ENCODE measurements at places on chromosomes 4 and X. TPM values are rescaled to one million over a fixed set of nuclear protein-coding genes. Genes with fewer than 3 reads are reported as not detected.

GRCh38 chr4:108336076-108336475 lies 167.3 kb upstream of the LEF1 start:
- no peaks in the 10 kb centered on the region for H3K27me3 ChIP-seq
- no peaks in the 10 kb centered on the region for H3K36me3 ChIP-seq
- H3K4me3 ChIP-seq, result no peak overlapping the region
- no peak for DNase-seq

GRCh38 chr4:21888195-21888976 lies 60.2 kb downstream of the KCNIP4 start:
- no peak overlapping the region for H3K27ac ChIP-seq
- H3K4me1 ChIP-seq, result no peaks in the 10 kb centered on the region
- DNase-seq, result no peak
- H3K36me3 ChIP-seq, result no peaks in the 10 kb centered on the region

DNA sequence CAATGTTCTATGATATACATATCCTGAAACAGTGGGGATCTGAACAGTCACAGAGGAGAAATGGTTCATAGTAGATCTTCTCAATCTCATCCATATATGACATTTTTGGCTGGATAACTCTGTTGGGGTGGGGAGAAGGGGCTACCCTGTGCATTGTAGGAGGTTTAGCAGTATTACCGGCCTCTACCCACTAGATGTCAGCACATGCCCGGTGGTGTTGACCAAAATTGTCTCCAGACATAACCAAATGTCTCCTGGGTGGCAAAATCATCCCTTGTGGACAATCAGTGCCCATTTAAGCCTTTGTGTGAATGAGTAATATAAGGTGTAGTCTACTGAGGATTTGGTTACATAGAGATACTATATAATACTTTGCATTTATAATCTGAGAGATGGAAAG lies 89.9 kb downstream of the PLS3 start:
- H3K36me3 ChIP-seq, result peaks cover 12% of the 10 kb centered on the region
- H3K4me1 ChIP-seq, result no peaks in the 10 kb centered on the region
- no peak overlapping the region for H3K4me3 ChIP-seq
- no peaks in the 10 kb centered on the region for H3K27me3 ChIP-seq

- no peak overlapping the region for H3K4me3 ChIP-seq
- H3K27ac ChIP-seq, result no peak overlapping the region
- no peaks in the 10 kb centered on the region for H3K27me3 ChIP-seq
- H3K4me1 ChIP-seq, result no peaks in the 10 kb centered on the region
These were observed 89.4 kb upstream of the TRIM2 start for GRCh38 chr4:153114771-153115321.

DNA sequence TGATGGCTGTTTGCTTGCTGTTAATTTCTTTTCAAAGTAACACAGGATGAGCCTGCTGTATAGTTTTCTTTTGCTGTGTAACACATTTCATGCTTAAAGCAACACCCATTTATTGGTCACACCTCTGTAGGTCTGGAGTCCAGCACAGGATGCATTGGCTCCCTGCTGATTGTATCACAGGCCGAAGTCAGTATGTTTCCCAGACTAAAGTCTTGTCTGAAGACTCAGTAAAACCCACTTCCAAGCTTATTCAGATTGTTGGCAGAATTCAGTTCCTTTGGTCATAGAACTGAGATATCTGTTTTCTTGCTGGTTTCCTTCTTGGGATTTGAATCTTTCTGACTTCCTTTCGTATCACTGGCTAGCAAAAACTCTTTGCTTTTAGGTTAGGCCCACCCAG lies 54.3 kb downstream of the LRP2BP start:
- no peak overlapping the region for H3K27ac ChIP-seq
- no peaks in the 10 kb centered on the region for H3K27me3 ChIP-seq
- H3K4me3 ChIP-seq, result no peak overlapping the region
- peaks cover 13% of the 10 kb centered on the region for H3K36me3 ChIP-seq
- no peaks in the 10 kb centered on the region for H3K4me1 ChIP-seq

GRCh38 chr4:180485407-180485806 lies 1757.8 kb upstream of the TENM3 start:
- no peak overlapping the region for H3K27ac ChIP-seq
- no peak overlapping the region for H3K4me3 ChIP-seq
- H3K4me1 ChIP-seq, result no peaks in the 10 kb centered on the region
- DNase-seq, result no peak

- H3K27me3 ChIP-seq, result no peaks in the 10 kb centered on the region
- DNase-seq, result no peak
- no peak overlapping the region for H3K4me3 ChIP-seq
These were observed 145.6 kb upstream of the PCDH18 start for GRCh38 chr4:137677863-137678262.

- no peak overlapping the region for H3K4me3 ChIP-seq
- no peaks in the 10 kb centered on the region for H3K36me3 ChIP-seq
- H3K27ac ChIP-seq, result no peak overlapping the region
These were observed 293.5 kb downstream of the ZNF674 start for GRCh38 chrX:46251755-46252154.

- H3K36me3 ChIP-seq, result no peaks in the 10 kb centered on the region
- DNase-seq, result no peak
- no peaks in the 10 kb centered on the region for H3K27me3 ChIP-seq
These were observed 155.8 kb upstream of the DGKK start for GRCh38 chrX:50626432-50626831.

DNA sequence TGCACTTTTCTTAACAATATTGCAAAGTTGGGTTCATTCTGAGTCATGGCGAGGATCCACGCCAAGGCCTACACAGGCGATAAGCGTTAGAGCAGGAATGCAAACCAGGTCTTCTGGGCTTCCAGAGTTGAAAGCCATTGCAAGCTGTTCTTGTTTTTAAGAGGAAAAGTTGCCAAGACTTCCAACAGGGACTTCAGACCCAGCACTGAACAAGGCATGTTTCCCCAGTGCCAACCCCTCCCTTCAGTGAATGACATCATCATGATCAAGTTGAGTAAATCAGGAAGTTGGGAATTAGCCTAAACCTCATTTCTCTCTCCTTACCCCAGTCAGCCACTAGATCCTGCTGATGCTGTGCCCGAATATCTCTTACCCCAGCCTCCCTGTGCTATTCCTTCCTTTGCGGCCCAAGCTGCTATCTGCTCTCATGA lies 355.1 kb downstream of the HS3ST1 start:
- peak; percentile 87 for DNase-seq
- no peaks in the 10 kb centered on the region for H3K36me3 ChIP-seq
- H3K4me1 ChIP-seq, result peaks cover 23% of the 10 kb centered on the region
- no peak overlapping the region for H3K4me3 ChIP-seq

DNA sequence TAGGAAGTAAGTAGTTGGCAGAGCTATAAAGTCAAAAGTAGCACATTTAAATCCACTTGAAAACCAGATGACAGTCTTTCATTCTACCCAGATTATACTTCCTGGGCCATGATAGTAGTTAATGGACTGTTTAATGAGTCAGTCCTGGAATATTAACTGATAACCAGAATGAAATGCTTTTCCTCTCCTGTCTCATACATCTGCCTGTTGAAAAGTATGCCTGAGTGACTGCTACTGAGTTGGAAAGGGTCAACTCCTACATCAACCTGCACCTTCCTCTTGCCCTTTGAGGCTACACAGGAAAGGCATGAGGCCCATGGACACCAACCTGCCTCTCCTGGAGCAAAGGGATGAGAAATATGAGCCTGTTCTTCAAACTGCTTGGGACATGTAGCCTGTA lies 36.0 kb upstream of the COX7B2 start:
- H3K36me3 ChIP-seq, result no peaks in the 10 kb centered on the region
- no peaks in the 10 kb centered on the region for H3K4me1 ChIP-seq
- H3K27ac ChIP-seq, result no peak overlapping the region
- DNase-seq, result no peak
- H3K4me3 ChIP-seq, result no peak overlapping the region

GRCh38 chr4:105108971-105109370 lies 37.7 kb upstream of the TET2 start:
- H3K4me3 ChIP-seq, result no peak overlapping the region
- H3K36me3 ChIP-seq, result no peaks in the 10 kb centered on the region
- no peak for DNase-seq

- no peak for DNase-seq
- H3K4me1 ChIP-seq, result no peaks in the 10 kb centered on the region
- H3K36me3 ChIP-seq, result peaks cover 28% of the 10 kb centered on the region
- no peaks in the 10 kb centered on the region for H3K27me3 ChIP-seq
- no peak overlapping the region for H3K4me3 ChIP-seq
These were observed 69.6 kb upstream of the MTNR1A start for GRCh38 chr4:186624951-186625350.

DNA sequence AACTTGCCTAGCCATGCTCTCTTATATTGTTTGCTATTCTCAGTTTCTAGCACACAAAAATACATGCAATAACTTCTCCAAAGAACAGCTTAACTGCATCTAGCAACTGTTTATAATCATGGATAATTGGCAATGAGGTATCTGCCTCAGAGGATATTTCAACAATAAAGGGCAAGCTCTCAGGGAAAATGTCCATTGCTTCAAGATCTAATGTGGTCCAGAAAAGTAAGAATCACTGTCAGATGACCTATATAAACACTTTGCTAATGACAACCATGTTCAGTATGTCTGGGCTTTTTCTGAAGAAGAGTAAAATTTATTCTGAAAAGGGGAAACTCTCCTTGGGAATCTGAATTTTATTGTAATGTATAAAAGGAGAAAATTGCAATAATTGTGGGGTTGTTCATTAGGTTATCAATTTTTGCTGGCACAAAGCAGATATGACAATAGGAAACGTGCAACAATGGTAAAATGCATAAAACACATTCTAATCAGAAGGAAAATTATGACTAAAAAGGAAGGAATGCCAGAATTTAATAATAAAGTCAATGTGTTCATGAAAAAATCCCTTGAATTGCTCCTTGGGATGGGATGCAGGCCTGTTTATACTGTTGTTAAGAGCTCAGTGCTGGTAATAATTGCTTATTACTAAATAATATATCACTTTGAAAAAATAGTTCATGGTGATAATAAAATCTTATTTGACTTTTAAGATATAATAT lies 90.3 kb downstream of the ANTXR2 start:
- H3K27ac ChIP-seq, result no peak overlapping the region
- H3K27me3 ChIP-seq, result no peaks in the 10 kb centered on the region
- DNase-seq, result no peak
- H3K4me1 ChIP-seq, result no peaks in the 10 kb centered on the region
- H3K36me3 ChIP-seq, result peaks cover 15% of the 10 kb centered on the region

- no peaks in the 10 kb centered on the region for H3K4me1 ChIP-seq
- no peaks in the 10 kb centered on the region for H3K36me3 ChIP-seq
- no peak overlapping the region for H3K27ac ChIP-seq
- H3K27me3 ChIP-seq, result no peaks in the 10 kb centered on the region
These were observed 56.0 kb downstream of the VGLL1 start for GRCh38 chrX:136588036-136588435.

- peak overlapping the region; percentile 29 for H3K4me3 ChIP-seq
- H3K4me1 ChIP-seq, result no peaks in the 10 kb centered on the region
- no peak overlapping the region for H3K27ac ChIP-seq
- H3K36me3 ChIP-seq, result no peaks in the 10 kb centered on the region
These were observed 1.0 kb downstream of the SLITRK4 start for GRCh38 chrX:143634663-143635455.

DNA sequence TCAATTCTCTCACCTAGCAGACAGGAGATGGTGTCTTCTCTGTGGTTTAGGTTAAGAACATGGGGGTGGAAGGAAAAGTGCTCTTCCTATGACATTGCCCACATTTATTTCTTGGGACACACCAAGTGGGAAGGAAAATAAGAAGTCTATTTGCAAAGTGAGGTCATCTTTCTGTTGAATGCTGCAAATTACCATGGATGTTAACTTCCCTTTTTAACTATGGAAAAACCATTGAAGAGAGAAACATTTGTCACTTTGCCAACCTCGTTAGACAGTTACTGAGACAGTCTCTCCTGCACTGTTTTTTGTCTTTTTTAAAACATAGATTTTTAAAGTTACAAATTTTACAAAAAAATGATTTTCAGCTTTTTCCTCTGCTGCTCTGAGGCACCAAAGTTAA lies 72.8 kb upstream of the BEND4 start:
- no peak overlapping the region for H3K4me3 ChIP-seq
- H3K27ac ChIP-seq, result no peak overlapping the region
- H3K4me1 ChIP-seq, result no peaks in the 10 kb centered on the region
- H3K36me3 ChIP-seq, result no peaks in the 10 kb centered on the region

DNA sequence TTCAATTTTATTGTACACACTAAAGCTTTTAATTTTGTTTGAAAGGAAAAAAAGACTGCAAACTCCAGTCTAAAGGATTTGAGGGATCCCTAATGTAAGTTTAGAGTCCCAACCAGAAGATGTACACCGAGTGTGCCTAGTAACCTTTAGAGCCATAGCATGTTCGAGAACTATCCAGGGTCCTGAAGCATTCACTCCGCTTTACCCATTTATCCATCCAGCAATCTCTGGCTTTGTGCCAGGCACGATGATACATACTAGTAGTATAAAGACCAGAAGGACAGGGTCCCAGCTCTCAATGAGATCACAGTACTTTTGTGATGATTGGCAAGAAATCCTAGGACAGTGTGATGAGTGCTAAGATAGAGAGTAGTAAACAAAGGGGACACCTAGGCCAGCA lies 168.7 kb downstream of the STK32B start:
- H3K4me1 ChIP-seq, result no peaks in the 10 kb centered on the region
- no peaks in the 10 kb centered on the region for H3K36me3 ChIP-seq
- H3K27ac ChIP-seq, result no peak overlapping the region
- no peaks in the 10 kb centered on the region for H3K27me3 ChIP-seq

GRCh38 chr4:16019649-16020048 lies 56.7 kb upstream of the FGFBP2 start:
- H3K4me1 ChIP-seq, result no peaks in the 10 kb centered on the region
- no peaks in the 10 kb centered on the region for H3K27me3 ChIP-seq
- no peak overlapping the region for H3K27ac ChIP-seq
- no peaks in the 10 kb centered on the region for H3K36me3 ChIP-seq

GRCh38 chr4:1852904-1853623 lies 2.9 kb downstream of the LETM1 start:
- no peak overlapping the region for H3K4me3 ChIP-seq
- H3K27me3 ChIP-seq, result no peaks in the 10 kb centered on the region
- H3K27ac ChIP-seq, result no peak overlapping the region
- H3K4me1 ChIP-seq, result peaks cover 48% of the 10 kb centered on the region

GRCh38 chr4:184356366-184356765 lies 118.0 kb downstream of the IRF2 start:
- DNase-seq, result peak; percentile 57
- H3K4me1 ChIP-seq, result no peaks in the 10 kb centered on the region
- no peak overlapping the region for H3K27ac ChIP-seq
- no peaks in the 10 kb centered on the region for H3K36me3 ChIP-seq

DNA sequence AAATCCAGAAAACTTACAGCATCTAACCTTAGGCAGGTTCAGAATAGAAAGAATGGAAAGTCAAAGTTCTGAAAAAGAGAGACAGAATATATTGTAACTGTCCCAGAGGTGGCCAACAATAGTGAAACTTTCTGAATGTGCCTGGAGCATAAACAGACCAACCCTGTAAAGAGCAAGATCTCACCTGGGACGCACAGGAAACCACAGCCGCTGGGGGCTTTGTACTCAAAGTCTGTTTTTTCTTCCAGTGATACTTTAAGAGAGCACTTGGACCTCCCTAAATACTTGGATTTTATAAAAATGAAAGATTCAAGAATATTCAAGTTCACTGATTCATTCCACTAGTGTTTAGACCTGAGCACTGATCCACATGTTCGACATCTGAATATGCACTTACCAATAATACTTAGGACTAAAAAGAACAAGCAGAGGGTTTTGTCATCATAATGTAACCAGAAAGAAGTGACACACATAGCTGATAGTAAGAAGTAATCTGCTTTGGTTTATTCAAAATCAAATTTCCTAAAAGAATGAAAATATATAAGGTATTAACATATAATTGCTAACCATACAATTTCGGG lies 35.3 kb downstream of the ARAP2 start:
- H3K4me1 ChIP-seq, result no peaks in the 10 kb centered on the region
- H3K36me3 ChIP-seq, result no peaks in the 10 kb centered on the region
- no peak overlapping the region for H3K27ac ChIP-seq
- DNase-seq, result no peak

Gene PCSK1N
- total RNA-seq, result 4.3 TPM

Gene ARHGAP6
- 9.4 TPM for total RNA-seq

Gene IL2
- total RNA-seq, result not detected

Gene NLGN3
- 0.19 TPM for total RNA-seq

Gene UGT8
- total RNA-seq, result not detected

Gene TKTL2
- not detected for total RNA-seq

Gene NELFA
- total RNA-seq, result 8.0 TPM
